GM18507 (cell line): ENCODE measurements at places on chromosomes 5 and 9.

DNA sequence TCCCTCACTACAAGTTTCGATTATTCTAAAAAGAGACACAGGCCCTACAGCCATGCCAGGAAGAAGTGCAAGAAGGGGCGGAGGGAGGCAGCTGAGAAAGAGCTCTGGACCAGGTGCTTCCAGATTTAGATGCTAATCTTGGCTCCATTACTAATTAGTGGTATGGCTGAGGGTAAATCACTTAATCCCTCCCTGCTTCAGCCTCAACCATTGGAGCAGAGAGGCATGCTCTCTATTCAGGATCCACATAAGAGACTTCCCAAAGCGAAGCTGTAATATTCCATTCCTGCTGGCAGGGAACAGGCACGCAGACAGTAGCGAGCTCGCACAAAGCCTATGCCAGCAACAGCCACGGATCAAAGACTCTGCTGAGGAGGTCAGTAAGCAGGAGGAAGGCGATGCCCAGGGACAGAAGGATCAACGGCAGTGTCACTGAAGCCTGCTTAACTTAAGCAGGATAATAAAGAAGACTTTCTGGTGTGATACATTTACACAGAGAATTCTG is 24.2 kb downstream of the LIFR start:
- no peak for DNase-seq

DNA sequence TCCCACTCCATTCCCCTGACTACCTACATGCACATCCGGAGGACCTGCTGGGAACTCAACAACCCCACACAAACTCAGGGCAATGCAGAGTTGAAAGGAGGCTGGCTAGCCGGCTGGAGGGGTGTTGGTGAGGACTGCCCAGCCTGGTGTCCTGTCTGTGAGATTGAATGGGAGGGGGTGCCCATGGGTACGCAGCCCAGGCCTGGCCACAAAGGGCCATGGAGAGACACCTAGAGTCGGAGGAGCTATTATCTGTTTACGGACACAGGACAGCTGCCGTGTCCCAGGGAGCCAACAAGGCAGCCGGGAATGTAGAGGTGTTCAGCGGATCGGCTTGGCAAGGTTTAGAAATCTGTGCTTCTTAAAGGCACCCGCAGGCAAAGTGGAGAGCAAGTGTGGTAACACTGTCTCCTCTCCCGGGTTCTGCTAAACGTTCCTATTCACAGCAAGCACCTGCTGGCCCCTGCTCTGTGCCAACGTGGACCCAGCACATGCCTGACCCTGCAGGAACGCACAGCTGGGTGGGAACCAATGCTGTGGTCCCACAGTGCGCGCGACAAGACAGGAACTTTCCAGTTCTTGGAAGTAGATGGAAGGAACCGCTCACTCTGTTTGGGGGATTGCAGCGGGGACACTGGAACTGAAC is 166.7 kb downstream of the DAB2IP start:
- DNase-seq, result no peak

DNA sequence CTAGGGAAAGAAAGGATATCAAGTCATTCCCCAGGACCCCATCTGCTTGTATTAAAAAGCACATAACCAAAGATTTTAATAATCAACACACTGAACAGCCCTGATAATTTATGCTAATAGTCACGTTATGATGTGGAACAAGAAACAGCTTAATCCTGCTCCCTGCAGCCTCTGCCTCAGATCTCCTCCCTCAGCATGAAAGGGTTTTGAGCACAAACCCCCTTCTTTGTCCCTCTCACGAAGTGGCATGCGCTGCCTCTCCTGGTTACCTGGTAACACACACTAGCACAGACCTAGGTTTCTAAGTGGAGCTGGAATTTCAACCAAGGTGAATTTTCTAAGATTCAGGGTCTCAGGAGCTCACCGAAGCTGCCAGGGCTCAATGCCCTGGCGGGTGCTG is 5.1 kb downstream of the IGFBPL1 start:
- no peak for DNase-seq

DNA sequence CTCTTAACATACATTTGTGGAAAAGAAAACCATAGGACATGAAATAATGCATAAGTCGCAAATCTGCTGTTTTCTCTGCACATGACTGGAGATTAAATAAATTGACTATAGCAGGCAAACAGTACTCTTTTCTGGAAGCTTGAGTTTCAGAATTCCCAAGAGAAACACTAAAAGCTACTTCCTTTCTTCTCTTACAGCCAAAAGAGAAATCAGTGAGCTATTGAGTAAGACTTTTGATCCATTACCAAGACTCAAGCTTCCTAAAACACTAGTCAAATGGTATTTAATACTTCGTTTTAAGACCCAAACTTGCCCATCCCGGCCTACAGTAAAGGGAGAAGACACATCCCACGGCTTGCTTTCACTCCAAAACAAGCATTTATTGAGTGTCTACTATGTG is 335.8 kb upstream of the PUM3 start:
- no peak for DNase-seq

DNA sequence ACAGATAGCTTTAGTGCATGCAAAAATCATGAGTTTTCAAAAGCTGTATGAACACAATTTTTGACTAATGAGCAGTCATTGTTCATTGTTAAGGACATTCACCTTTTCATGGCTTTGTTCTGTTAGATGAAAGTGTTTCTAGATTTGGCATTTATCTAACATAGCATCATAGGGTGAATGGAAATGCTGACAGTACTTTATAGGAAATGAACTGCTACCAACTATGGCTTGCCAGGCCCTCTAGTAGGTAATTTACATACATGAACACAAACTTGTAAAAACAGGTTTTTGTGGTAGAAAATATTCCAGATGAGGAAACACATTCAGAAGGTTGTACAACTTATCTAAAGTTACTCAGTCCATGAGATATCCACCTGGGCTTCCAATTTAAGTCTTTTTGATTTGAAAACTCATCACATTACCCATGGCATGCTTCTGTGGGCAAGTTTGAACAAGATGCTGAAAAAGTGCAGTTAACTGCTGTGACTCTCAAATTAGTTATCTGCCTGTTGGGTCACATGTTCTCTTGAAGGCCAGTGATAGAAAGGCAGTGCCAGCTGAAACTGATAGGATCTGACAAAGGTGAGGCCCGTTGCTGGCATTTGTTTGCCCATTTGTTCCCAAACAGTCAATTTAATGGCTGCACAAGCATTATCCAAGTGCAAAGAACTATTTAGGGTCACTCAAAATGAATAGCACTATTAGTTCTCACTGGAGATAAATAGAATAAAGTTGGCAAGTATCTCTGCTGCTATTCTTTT is 399.1 kb downstream of the MAN2A1 start:
- no peak for DNase-seq

DNA sequence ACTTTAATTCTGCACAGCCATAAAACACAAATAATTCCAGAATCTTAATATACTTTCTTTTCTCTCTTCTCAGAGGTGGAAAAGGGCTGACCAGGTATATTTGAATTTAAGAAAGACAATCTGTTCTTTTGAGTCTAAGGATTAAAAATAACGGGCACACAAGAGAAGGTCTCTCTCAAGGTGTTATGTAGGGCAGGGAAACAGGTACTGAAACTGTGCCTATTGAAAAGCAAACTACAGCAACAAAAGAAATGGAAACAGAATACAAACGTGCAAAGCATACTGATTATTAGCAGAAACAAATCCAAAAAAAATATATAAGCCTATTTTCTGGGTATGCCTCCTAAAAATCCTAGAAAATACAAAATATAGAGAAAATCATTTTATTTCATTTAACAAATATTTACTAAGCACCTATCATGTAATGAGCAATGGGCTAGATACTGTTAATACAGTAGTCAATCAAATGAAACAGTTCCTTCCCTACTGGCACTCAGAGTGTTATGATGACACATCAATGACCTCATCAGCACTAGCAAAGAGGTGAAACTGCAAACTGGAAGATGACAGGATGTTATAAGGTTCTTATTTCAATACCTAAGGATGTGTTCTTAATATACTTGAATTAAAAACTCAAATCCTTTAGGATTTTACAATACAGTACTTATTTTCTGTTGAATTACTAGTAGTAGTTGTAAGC is 87.7 kb downstream of the AUH start:
- no peak for DNase-seq

DNA sequence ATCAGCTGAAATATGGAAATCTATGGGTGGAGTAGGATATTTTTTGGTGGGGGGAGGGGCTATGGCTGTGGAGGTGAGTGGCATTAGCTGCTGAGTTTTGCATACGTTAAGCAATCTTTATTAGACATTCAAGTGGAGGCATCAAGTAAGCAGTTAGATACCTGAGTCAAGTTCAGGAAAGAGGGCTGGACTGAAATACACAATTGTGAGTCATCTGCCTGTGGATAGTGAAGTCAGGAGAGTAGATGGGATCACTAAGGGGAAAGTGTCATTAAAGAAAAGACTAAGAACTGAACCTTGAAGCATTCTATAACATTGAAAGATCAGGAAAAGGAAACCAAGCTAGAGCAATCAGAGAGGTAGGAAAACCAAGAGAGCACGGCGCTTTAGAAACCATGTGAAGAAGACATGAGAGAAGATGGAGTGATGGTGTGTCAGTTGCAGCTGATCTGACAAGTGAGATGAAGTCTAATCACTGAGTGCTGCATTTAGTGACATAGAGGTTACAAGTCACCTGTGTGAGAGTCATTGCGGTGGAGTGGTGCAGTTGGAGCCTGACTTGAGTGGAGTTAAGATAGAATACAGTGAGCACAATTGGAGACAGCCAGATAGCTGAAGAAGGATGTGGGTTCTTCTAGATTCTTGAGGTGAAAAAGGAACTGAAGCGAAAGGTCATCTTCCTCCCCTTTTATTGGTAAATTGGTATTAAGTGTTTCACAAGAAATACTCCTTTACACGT is 88.7 kb downstream of the PIP5K1B start:
- DNase-seq, result no peak

- no peak for DNase-seq
Observed at GRCh38 chr5:170886210-170886894, 24.5 kb downstream of the RANBP17 start.

DNA sequence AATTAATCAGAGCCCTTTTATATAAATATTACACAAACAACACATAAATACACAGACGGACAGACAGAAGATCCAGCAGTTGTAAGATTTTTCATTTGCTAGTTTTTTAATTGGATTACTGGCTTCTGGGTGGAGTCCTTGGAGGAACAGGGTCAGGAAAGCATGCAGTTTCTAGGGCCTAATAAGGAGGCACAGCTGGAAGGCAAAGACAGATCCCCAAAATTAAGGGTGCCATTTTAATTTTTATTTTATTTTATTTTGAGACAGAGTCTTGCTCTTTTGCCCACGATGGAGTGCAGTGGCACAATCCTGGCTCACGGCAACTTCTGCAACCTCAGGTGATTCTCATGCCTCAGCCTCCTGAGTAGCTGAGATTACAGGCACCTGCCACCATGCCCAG is 49.5 kb downstream of the PTGS1 start:
- no peak for DNase-seq

DNA sequence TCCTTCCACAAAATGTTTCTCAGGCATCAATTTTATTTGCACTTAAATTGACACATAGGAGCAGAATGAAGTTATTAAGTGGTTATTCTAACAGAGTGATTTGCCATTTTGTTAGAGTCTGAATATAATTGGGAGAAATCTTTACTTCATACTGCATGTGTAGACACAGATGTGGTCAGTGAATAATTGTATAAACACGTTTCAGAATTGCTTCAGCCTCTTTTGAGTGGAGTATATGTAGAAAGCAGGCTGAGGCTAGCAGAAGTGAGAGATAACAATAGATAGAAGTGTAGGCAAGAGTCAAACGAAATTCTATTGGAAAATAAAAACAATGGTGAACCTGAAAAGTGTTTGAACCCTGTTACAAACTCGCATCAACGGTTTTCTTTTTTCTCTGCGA is 270.7 kb downstream of the TMEM167A start:
- DNase-seq, result no peak

DNA sequence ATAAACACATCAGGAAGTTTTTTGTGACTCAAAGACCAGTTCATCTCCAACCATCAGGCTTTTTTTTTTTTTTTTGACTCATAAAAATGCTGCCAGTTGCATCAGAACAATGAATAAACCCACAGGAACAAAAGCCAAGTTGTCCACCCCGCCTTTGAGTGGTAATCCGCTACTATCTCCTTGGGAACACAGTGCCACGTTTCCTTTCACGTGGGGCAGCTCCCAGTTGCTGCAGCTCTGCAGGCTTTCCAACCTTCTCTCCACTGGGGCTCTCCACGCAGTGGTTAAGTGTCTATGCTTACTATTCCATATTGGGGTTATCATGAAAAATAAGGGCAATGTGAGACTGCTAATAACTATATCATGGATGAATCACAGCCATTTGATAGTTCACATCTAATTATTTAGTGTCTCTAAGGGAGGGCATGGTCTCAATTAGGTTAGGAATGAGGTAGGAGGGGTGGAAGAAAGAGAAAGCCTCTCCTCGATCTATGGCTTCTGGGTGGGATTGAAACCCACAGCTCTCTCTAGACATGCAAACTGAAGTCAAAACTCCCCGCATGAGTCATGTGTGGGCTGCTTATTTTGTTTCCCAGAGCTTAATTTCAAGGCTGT is 55.8 kb upstream of the ACTBL2 start:
- DNase-seq, result no peak

DNA sequence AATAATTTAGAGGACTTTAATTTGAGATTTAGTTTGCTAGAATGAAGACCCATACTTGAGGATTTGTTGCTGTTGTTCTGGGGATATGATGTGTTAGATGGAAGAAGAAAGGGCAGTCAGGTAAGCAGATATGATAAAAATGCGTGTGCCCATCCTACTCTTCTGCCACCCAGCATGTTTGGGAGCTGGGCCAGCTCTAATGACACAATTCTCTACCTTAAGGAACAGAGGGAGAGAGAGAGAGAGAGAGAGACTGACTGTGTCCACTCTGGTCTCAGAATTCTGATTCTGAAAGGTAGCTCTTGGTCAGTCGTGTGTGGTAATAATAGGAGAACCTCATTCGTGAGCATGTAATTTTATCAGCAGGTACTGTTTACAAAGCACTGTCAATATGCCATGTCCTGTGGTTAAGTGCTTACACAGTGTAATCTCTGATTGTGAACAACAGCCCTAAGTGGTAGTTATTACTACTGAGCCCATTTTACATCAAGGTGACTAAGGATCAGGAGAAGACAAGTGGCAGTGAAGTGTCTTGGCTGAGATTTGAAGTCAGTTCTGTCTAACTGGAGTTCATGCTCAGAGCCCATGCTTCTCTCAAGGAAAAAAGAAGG is 307.4 kb upstream of the SEMA6A start:
- DNase-seq, result no peak

GRCh38 chr9:18368206-18368605 is 105.7 kb upstream of the ADAMTSL1 start:
- DNase-seq, result no peak

GRCh38 chr9:111896942-111897600 is 457 bp downstream of the UGCG start:
- DNase-seq, result no peak

GRCh38 chr5:39716532-39717028 is 291.8 kb upstream of the DAB2 start:
- no peak for DNase-seq
